CD4-positive, alpha-beta T cell treated with Interleukin-6 at 100 ng/mL for 8 hours (primary cell): ENCODE measurements at places on chromosomes 1 and 21.

- DNase-seq: no peak
These were observed 23.9 kb upstream of the KNCN start for GRCh38 chr1:46575300-46575699.

- no peak for DNase-seq
These were observed 8.8 kb upstream of the INSL5 start for GRCh38 chr1:66809736-66810326.

- DNase-seq: no peak
These were observed 92.5 kb downstream of the DHRS3 start for GRCh38 chr1:12525311-12526181.

- DNase-seq: no peak
These were observed 73.5 kb downstream of the PUM1 start for GRCh38 chr1:30991862-30992606.

GRCh38 chr1:22778862-22779520 is 68.4 kb downstream of the EPHB2 start:
- no peak for DNase-seq

DNA sequence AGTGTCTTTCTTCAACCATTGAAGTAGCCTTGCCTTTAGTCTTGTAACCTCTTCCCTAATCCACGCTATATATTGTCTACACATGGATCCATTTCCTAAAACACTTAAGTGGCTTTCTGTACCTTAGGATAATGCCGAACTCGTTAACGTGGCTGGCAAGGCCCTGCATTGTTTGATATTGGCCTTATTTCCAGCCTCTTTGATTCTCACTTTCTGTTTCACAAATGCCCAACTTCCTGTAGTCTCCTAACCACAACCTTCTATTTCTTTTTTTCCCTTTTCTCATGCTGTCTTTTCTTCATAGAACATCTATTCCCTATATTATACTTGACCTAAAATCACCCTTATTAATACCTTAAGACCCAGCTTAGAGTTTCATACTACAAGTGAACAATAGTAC is 536.0 kb downstream of the LMO4 start:
- no peak for DNase-seq

- DNase-seq: no peak
These were observed 341.3 kb downstream of the RWDD3 start for GRCh38 chr1:95575291-95575690.

DNA sequence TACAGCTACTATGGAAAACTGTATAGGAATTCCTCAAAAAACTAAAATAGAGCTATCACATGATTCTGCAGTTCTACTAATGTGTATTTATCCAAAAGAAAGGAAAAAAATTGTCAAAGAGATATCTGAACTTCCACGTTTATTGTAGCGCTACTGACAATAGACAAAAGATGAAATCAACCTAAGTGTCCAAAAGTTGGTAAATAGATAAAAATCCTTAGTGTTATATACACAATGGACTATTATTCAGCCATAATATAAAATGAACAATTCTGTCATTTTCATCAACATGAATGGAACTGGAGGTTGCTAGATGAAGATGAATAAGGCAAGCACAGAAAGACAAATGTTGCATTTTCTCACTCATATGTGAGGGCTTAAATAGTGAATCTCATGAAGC is 1492.1 kb downstream of the MRPL39 start:
- no peak for DNase-seq

- no peak for DNase-seq
These were observed 25.2 kb upstream of the DYRK1A start for GRCh38 chr21:37341254-37341960.

GRCh38 chr21:42081138-42081537 is 10.0 kb downstream of the UMODL1 start:
- no peak for DNase-seq

- no peak for DNase-seq
These were observed 12.4 kb upstream of the EDARADD start for GRCh38 chr1:236381565-236382158.

DNA sequence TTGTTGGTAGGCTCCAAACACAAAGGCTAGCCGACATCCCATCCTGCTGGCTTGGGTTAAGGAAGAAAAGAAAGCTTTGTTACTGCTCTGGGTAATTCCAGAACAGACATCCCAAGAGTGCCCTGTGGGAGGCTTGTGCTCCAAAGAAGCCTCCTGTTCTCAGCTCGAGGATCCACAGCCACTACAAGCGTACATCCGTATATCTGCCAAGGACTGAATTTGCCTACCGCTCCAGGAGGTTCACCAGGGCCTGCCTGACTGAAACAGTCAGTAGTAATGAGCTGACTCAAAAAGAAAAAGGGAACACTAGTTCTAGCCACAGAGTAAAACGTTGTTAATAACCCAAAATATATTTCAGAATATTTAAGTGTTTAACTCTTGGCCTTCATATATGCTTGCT is 24.8 kb upstream of the MUTYH start:
- no peak for DNase-seq

- DNase-seq: no peak
These were observed 277.1 kb downstream of the AJAP1 start for GRCh38 chr1:4931486-4931885.

- DNase-seq: no peak
These were observed 87.3 kb upstream of the CTTNBP2NL start for GRCh38 chr1:112308716-112309115.
